ENCODE measurements at places on chromosomes 7 and 10. TPM values are rescaled to one million over a fixed set of nuclear protein-coding genes. Genes with fewer than 3 reads are reported as not detected.

The PLXNA4 gene
- 1.4 TPM for total RNA-seq

- DNase-seq: peak; percentile 54
Observed at GRCh38 chr10:13271552-13272163, 28.2 kb downstream of the PHYH start.

GRCh38 chr7:21064698-21065648 is 278.3 kb upstream of the SP8 start:
- DNase-seq: no peak

DNA sequence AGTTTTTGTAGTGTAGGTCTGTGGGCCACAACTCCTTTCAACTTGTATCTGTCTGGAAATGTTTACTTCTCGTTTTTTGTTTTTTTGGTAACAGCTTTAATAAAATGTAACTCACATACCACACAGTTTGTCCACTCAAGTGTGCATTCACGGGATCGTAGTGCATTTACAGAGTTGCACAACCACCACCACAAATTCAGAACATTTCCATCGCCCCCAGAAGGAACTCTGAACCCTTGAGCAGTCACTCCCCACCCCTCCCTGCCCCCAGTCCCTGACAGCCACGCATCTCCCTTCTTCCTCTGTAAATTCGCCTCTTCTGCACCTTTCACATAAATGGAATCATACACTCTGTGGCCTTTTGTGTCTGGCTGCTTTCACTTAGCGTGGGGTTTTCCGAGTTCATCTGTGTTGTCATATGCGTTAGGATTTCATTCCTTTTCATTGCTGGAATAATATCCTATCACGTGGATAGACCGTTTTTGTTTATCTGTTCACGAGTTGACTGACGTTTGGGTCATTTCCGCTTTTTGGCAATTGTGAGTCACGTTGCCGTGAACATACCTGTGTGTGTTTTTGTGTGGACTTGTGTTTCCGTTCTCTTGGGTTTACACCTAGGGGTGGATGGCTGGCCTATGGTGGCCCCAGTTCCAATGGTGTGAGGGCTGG is 10.3 kb downstream of the JAKMIP3 start:
- no peak for DNase-seq

Measured in RPMI7951 (cell line).